Omental fat pad (tissue), 4 donors: ENCODE measurements at places on chromosomes 4 and X.

- no peak for DNase-seq
These were observed 16.4 kb upstream of the CXCL8 start for GRCh38 chr4:73723928-73724327.

DNA sequence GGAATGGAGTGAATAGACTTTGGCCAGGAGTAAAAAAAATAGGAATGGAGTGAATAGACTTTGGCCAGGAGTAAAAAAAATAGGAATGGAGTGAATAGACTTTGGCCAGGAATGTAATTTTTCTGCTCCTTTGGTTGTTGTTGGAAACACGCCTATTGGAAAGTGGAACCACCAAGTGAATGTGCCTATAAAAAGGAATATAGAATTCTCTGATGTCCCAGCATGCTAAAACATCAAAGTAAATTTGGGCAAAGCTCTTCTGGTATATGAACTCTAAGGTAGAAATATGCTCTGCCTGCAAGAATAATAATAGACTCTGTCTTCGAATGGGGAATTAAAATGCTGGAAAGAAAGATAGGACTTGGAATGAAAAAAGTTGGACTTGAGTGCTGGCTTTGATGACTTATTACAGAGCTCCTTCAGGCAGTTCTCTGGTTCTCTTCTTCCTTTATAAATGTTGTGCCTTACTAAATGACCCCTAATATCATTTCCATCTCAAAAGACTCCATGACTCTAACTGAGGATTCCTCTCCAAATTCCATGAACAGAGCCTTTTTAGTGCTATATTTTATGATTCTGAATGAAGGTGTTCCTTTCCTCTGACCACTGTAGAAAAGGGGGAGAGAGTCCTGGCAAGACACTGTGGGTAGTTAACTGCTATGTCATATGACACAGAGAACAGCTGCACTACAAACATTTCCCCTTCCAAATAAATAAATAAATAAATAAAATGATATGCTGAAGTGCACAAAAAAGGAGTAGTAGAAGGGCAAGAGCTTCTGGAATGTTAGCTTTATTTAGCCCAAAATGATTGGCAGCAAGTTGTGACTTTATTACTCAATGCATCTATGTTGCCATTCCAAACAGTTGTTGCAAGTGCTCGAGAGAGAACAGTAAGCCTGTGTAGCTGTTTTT lies 13.5 kb upstream of the GBA3 start:
- DNase-seq: no peak

- no peak for DNase-seq
These were observed 38.4 kb upstream of the ENPP6 start for GRCh38 chr4:184255871-184256642.

DNA sequence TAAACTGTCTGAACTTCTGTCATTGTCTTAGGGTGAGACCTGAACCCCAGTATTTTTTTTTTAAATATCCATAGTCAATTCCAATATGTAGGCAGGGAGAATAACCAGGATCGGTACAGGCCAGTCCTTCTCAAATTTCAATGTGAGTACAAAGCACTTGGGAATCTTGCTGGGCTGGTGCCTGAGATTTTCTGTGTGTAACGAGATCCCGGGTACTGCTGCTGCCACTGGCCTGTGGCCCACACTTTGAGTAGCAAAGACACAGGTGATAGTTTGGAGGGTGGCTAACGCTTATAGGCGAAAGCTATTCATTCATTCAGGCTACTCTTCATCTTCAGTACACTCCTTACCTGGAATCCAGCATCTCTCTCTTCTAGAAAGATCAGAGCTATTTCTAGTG lies 923.6 kb upstream of the TENM3 start:
- no peak for DNase-seq

DNA sequence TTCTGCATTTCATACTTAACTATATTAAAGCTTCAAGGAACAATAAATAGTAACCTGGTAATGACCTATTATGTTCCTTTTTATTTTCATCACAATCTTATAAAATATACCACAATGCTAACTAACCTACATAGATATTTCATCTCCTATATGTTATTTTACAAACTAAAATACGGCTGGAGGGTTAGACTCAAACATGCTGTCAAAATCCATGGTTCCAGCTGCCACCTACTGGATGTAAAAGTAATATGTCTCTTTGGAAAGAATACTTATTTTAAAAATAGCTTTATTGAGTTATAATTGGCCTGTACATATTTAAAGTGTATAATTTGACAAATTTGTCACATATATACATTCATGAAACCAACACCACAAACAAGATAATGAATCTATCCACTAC lies 15.0 kb downstream of the RGN start:
- no peak for DNase-seq

- DNase-seq: no peak
These were observed 215.6 kb downstream of the GRIA3 start for GRCh38 chrX:123399709-123400108.

DNA sequence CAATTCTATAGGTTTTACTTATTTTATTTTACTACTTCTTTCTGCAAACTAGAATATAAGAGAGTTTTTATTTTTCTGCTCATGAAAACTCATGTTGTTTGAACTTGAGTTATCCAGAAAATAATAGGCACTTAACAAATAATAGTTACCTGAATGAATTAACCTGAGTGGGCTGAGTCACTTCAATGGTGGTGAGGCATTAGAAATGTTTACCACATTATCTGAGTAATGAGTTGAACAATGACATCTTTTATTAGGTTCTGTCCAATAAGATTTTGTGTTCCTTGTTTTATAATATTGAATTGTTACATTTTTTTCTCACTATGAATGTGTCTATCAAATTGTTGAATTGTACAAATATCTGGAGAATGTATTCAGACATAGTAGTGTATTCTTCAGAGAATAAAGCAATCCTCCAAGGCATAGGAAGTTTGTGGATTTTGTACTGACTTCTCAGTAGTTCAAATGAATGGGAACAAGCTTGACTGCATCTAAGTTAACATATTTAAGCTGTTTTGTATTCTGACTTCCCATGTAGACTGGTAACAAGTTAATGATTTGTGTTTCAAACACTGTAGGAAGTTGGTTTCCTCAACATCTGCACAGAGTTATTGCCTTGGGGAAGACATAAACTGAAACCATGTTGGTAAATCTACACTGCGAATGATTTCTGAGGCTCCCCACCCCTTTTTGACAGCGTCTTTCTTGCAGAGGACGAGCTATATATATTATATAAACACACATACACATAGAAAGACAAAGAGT lies 1808.9 kb upstream of the TENM3 start:
- DNase-seq: no peak

- no peak for DNase-seq
These were observed 187.7 kb upstream of the NUDT10 start for GRCh38 chrX:51144828-51145442.

- no peak for DNase-seq
These were observed 13.6 kb downstream of the LIMCH1 start for GRCh38 chr4:41551536-41551935.

DNA sequence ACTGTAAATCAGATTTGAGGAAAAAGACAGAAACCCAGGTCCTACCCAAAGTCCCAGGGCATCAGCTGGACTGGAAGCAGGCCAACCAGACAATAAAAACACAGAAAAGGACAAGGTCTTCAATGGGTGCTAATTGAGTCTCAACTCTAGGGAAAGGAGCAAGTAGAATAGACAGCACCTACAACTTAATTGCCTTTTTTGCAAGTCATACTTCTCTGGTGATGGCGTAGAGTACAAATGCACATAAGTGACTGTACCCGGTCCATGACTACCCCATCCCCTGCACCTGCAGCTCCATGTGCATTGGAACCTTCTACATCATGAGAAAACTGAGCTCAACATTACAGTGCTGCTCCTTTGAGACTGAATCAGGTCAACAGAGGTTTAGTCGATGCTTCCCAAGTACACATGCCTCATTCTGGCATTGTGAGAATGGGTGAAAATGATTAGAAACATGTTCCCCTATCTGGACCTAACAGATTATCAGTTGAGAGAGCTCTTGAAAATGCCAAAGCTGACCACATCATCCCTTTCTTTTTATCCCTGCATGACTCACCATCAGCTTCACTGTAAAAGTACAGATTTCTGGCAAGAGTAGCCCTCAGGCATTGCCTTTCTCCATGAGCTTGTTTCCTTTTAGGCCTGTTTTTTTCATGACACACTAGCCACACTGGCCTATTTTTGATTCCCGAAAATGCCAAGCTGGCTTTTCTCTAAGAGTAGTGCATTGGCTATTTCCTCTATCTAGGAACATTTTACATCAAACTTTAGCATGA lies 298.3 kb downstream of the HS3ST1 start:
- DNase-seq: no peak

DNA sequence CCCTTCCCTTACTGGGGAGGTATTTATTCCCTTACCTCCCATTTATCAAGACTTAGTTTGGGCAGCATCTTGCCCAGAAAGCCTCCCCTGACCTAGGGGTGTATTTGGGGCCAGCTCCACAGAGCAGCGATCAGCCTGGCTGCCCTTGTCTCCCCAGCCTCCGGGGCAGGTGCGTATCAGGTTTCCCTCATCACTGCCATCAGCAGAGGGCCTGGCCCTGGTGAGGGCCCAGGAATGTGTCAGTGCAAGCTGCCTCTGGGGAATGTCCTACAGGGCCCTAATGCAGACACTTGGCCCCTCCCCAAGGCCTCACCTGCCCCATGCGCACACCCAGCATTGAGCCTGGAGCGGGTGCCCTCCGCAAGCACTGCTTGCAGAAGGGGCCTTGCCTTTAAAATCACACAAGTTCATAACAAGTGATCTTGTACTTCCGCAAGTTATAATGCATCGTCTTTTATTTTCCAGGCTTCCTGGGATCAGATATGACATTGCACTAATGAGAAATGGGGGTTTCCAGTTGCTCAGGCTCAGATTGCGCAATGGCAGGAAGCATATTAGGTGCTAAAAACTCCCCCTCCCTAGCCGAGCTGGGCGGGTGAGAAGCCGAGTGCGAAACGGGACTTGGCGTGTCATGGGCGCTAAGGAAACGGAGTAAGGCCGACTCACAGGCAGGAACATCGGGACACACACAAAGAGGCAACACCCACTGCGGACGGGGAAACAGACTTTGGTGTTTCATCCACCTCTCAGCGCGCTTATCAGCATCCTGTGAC lies 25.4 kb upstream of the AFAP1 start:
- peak; percentile 61 for DNase-seq

DNA sequence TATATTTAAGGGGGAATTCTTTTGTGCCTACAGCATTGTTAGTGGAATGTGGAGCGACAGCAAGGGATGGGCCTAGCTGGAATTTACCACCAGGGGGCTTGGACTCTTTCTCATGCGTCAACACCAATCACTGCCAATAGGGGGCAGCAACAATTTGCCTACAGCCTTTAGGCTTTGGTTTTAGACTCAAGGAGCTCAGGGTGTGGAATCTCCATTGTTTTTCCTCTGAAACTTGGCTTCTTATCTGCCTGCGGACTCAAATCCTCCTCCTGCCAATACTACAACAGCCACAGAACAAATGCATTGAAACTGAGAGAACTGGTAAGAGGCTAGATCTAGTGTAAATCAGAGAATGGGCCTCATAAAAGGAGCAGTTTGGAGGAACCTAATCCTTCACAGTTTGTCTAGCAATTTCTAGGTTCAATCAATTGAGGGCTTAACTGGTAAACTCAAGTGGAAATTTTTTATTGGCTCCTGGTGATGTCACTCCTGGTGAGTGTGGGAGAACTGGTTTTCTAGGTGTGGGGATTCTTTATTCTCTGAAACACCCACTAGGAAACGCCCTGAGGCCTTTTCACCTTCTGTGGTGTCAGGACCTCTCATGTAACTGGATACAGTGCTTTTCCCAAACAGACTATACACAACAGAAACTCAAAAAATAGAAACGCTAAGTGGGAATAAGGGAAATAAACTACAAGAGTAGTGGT lies 27.9 kb upstream of the TMSB4X start:
- peak; percentile 44 for DNase-seq

DNA sequence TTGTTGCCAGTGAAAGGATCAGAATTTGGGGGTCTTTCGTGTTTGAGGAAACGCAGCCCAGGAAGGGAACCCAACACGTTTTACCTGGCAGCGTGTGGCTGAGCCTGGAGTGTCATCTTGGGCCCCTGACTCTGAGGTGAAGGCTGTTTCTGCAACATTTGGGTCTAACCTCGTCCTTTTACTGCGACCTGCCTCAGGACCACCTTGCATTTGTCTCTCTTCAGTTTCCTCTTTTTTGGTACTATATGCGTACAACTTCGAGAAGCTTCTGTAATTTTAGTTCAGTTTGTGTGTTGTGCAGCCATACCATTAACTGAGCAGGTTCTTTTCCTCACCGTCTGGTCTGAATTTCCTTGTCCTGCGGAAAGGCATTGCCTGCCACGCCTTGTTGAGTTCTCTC lies 61.5 kb downstream of the TMEM131L start:
- DNase-seq: no peak

DNA sequence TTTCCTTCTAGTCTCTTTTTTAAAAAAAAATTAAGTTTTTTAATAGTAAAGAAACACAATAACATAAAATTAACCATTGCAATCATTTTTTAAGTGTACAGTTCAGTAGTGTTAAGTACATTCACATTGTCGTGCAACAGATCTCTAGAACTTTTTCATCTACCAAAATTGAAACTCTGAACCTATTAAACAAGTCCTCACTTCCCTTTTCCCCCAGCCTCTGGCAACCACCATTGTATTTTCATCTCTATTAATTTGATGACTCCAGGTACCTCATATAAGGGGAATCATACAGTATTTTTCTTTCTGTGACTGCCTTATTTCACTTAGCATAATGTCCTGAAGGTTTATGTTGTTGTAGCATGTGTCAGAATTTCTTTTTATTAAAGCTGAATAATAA lies 31.8 kb downstream of the MSL3 start:
- no peak for DNase-seq

- DNase-seq: no peak
These were observed 52.4 kb upstream of the PRDM8 start for GRCh38 chr4:80144676-80145470.

DNA sequence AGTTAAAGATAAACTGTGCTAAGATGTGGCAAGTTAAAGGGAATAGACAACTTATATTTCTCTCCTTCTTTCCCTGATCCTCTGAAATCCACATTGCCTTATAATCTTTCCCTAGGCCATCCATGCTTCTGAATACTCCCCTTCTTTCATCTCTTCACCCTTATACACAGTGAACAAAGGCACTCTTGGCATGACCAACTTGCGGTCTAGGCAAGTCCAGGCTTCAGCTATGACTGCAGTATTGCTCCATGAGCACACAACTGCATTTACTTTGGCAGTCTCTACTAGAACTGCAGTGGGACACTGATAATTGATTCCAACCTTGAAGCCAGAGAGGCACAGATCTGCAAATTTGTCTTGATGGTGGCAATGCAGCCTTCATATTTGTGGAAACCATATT lies 24.2 kb upstream of the UBA6 start:
- DNase-seq: no peak

GRCh38 chr4:123397144-123398065 lies 810 bp downstream of the SPRY1 start:
- DNase-seq: no peak

- DNase-seq: no peak
These were observed 170.6 kb upstream of the EDNRA start for GRCh38 chr4:147310312-147310711.

GRCh38 chrX:35890699-35891098 lies 28.8 kb upstream of the CFAP47 start:
- no peak for DNase-seq

GRCh38 chr4:116668190-116668589 lies 417.2 kb downstream of the TRAM1L1 start:
- no peak for DNase-seq

GRCh38 chrX:11787564-11787963 lies 29.5 kb downstream of the MSL3 start:
- peak; percentile 65 for DNase-seq
